Activated CD4-positive, alpha-beta T cell treated with anti-CD3 and anti-CD28 coated beads for 48 hours (primary cell): ENCODE measurements at places on chromosomes 1 and 21.

GRCh38 chr1:4177425-4178150, 277.5 kb upstream of the C1orf174 start:
- DNase-seq, result no peak

DNA sequence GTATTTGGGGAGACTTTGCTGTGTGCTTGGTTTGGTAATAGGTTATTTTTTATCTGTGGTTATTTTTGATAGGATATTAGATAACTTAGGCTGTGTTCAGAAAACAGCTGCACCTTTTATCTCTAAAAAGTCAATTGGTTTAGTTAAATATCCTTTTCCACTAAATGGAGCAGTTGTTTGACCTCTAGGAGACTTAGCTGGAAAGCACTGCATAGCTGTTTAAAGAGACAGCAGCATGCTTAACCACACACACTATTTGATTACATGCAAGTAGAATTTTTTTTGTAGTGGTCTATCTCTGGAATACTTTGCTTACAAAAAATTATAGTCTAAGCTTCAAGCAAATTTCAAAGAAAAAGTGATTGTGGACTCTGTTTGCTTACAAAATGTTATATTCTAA, 6.5 kb upstream of the PALMD start:
- no peak for DNase-seq

- no peak for DNase-seq
Measured at GRCh38 chr21:41396558-41397075, 29.4 kb upstream of the MX1 start.

DNA sequence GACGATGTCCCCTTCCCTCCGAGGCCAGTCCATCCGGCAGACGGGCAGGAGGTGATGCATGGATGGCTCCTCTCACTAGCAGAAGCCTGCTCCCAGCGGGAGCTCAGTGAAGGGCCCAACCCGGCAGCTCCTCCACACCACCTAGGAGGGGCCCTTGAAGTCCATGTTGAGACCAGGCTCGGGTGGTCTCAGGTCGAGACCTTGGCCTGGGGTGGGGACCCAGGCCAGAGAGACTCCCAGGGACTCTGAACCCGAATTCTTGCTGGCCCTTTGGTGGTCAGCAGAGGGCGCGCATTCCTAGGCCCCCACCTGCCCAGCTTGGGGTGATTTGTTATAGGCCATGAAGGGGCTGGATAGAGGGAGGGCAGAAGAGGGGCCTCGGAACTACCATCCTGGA, 642 bp upstream of the NT5C1A start:
- DNase-seq, result peak; percentile 29

DNA sequence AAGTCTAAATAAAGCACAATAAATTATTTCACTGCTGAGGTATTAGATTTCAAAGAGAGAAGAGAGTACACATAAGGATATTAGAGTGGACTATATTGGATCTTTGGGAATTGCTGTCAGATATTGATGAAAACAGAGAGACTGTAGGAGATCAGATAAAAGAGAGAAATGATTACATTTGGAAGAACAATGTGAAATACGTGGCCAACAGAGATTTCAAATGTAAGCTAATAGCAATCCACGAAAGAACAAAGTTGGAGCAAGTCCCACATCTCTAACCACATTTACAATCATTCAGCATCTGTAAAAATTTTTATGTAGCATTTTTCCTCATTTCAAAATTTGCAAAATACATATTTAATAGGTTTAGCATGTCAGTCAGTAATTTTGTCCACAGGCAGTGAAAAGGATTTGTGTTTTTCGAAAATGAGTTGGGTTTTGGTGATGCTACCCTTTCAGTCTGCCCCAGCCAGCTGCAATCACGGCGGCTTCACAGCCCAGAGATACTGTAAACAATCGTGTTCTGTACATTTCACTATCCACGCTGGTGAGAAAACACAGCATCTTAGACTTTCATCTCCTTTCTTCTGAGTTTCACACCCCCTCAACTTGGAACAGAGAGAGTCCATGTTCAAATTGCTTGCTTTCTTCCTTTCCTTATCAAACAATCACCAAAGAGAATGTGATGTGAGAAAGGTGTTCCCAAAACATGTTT, 209.1 kb upstream of the LYPLAL1 start:
- DNase-seq, result no peak

- DNase-seq, result no peak
Measured at GRCh38 chr1:159084152-159084551, 7.6 kb upstream of the AIM2 start.

DNA sequence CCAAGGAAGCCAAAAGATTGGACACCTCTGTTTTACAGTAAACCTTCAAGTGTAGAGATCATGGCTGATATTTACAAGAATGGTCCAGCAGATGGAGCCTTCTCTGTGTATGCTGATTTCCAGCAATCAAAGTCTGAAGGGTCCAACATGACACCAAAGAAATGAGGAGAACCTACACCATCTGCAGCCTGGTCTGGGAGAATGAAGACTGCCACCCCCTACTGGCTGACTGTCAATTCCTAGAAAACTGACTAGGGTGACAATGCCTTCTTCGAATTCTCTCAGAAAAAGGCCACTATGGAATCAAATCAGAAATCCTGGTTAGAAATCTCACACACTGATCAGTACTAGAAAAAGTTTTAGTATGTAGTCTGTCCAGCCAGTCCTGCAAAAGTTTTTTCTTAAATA, 83.3 kb downstream of the CDC42BPA start:
- DNase-seq, result peak; percentile 12

DNA sequence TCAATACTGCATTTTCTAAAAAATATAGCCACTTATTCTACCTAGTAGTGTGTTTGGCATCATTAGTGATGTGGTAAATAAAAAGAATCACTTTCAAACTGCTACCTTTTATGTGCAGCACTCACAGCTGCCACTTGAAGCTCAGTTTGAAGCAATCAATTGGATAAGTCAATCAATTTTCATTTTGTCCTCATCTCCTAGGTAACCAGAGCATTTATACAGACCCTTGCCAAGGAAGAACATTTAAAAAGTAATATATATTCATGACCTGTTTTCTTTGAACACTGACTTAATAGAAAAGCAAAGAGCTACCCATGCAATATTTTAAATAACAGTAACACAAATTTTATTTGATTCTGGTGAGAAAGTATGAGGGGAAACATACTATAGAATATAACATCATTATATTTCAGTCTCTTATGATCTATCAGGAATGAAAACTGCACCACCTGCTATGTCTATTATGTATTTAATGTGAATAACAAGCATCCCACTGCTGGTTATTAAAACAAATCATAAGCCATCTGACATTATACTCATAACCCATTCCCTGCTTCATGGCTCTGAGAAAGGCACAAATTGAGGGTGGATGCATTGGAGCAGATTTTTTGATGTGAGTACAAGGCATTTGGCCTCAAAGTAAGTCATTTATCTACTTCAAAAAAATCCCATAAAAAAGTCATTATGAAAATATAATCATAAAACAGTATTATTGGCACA, 168.4 kb upstream of the C21orf91 start:
- DNase-seq, result no peak

DNA sequence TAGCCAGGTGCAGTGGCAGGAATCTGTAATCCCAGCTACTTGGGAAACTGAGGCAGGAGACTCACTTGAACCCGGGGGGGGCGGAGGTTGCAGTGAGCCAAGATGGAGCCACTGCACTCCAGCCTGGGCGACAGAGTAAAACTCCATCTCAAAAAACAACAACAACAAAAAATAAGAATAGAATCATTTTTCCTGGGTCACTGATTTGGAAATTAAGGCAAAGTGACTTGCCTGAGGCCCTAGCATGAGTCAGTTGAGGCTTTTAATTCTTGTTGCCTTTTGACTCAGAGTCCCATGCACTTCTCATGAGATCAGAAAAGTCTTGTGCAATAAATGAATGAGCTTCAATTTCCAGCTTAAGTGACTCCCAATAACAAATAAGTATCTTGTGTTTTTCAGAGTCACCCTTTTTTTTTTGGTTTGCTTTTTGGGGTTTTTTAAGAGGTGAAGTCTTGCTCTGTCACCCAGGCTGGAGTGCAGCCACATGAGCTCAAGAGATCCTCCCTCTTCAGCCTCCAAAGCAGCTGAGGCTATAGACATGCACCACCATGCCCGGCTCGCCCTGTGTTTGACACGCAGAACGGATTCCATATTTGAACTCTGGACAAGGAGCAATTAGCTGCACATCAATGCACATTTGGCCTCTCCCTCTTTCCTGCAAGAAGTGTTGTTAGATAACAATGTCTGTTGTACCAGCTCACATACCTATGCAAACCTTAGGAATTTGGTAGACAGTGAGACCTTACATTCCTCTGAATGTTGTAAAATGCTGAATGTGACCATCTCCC, 3.4 kb upstream of the PLEKHM2 start:
- peak; percentile 39 for DNase-seq

- no peak for DNase-seq
Measured at GRCh38 chr1:58727364-58727763, 27.5 kb upstream of the MYSM1 start.

- DNase-seq, result no peak
Measured at GRCh38 chr1:184158896-184159681, 107.6 kb downstream of the TSEN15 start.

DNA sequence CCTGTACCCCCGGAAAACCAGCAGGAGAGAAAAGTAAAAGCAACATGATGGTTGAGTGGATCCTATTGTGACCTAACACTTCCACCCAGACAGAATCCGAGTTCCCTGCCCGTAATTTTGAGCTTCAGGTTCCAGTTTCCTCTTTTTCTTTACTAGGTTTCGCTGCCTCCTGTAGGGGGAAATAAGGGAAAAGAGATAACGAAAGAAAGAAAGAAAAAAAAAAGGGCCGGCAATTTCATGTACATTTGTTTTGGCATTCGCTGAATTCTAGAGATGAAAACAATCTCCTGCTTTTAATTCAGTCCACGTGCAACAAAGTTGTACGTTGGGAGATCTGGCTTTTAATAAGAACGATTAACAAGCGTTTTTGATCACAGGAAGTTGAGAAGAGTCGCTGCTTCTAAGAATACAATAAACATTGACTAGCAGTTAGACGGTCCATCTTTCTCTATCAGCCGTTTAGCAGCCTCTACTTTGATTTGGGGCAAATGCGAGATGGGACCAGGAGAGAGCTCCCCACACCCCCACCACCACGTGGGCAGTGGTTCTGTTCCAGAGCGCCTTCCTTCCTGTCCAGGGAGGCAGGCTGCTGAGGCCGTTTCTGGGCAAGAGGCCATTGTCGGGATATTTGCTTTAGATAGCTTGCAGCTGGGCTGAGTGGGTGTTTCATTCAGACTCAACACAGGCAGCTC, 155.9 kb upstream of the RUNX1 start:
- DNase-seq, result peak; percentile 40

GRCh38 chr1:10564063-10564462, 89.3 kb downstream of the PEX14 start:
- DNase-seq, result no peak

DNA sequence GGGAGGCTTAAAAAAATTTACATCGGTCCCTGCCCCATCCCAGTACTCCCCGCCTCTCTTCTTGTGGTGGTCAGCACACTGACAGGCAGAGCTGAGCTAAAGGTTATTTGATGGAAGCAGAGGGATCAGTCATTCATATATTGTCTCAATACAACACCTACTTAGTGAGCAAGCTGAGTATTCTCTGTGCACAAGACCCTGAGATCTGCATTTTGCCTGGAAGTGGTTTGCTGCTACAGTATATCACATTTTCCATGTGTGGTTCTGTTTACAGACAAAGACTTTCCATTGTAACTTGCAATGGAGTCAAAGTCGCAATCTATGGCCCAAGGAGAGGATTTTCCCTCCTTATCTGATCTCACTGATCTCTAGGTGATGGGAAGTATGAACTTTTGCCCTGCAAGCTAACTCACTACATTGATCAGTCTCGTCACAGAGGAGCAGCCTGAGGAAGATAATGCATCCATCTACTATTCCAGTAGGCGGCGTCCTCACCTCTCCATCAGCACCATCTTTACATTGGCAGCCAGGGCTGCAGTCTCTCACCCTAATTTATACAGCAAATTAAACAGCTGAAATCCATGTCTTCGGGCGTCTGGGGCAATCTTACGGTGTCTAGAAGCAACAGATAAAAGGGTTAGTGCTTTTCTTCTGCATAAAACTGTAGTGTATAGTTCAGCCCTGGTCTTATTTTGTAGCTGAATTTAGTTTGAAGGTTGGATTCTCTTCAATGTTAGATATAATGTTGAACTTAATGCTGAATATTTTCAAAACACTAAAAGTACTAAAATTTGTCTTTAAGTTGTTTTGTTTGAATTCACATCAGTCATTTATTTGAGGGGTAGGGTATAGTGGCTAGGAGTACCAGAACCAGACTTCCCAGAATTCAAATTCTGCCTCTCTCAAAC, 3.2 kb upstream of the TRAF5 start:
- peak; percentile 76 for DNase-seq

DNA sequence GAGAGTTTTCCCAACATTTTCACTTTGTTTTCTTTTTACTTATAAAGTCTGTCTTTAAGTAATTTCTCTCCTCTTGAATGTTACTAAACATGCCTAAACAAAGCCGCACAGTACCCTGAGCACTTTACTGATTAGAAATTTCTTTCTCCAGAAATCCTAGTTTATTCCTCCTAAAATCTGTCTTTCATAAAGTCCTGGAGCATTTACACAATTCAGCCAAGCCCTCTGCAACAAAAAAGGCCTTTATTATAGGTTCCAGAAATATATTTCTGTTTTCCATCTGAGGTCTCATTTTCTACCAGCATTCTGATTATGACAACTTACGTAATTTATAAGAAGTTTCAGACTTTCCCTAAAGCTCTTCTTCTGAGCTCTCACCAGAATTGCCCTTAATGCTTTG, 549.5 kb upstream of the OLFM3 start:
- no peak for DNase-seq

GRCh38 chr1:174174461-174175329, 15.4 kb downstream of the RABGAP1L start:
- peak; percentile 26 for DNase-seq

- DNase-seq, result no peak
Measured at GRCh38 chr1:110282395-110282794, 56.8 kb upstream of the RBM15 start.

DNA sequence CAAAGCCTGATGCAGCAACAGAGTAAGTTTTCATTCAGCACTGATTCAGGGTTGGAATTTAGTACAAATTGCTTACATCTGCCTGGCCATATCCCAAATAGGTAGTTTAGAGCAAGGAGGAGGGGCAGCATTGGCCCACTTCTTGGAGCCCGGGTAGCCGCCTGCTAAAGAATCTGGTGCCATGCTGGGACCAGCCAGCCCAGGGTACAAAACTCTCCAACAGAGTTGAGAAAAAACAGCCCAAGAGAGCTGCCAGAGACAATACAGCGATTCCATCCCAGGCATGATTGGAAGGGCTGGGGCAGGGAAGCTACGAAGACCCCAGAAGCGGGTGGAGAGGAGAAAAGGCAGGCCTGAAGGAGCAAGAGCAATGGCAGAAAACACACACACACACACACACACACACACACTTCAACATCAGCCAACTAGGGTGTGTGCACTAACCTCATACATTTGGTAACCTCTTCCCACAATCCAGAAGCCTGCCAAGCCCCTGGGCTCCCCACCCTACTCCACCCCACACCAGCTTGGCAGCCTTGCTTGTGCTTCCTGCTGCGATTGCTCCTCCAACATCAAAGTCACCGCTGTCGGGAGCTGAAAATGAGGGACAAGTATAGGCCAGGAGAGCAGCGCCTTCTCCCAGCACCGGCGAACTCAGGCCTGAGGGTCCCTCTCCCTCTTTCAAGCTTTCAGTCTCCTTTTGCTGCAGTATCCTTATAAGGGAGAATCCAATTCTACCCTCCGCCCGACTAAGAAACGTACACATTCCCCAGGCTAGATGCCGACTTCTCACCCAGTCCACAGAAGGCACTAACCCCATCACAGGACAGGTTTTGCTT, 1.2 kb downstream of the PIK3C2B start:
- no peak for DNase-seq

GRCh38 chr1:116791727-116792126, 37.5 kb downstream of the CD2 start:
- DNase-seq, result no peak

- no peak for DNase-seq
Measured at GRCh38 chr1:169511316-169512005, 25.7 kb upstream of the SLC19A2 start.
